ENCODE measurements at places on chromosomes 3 and 15.

DNA sequence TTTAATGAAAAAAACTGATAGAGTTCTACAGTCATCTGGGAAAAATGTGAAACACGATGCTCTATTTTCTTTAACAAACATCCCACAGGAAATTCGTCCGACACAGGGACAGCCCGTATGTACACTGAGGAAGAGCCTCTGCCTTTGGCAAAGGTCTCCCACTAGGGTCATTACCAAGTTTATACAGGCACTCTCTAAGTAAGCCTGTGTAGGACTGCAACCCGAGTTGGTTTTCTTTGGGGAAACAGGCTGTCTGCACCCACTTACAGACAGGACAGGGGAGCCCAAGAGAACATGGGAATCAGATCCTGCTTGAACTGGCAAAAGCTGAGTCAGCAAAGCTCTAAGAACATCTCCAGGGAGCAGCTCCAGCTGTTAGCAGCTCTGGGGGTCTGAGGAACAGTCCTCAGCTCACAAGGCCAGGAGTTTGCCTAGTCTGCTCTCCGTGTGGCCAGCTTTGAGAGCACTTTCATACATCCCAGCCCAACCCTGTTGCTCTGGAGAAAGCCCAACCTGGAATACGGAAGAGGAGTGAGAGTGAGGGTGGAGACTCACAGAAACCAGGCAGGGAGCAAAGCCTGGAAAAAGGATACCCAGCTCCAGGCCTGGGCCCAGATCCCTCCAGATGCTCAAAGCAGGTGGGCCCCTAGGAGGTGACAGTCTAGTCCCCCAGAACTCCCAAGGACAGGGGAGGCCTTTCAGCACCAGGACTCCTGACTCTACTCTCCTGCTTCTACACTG, 1.9 kb downstream of the TBC1D2B start:
- DNase-seq: no peak

DNA sequence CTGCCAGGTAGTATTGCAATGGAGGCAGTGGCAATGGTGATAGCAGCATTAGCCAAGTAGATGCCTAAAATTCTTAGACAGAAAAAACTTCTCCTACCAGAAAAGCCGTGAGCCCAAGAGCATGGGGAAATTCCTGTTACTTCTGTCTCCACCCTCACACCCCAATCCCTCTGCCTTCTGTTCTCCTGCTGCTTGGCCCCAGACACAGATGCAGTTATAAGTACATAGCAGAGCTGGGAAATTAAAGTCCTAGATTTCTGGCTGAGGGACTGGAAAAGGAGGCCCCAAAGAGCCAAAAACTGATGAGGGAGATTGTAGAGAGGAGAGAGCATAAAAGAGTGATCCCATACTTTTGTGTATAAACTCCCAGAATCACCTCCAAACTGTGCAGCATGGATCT, 166.9 kb downstream of the SMAD6 start:
- no peak for DNase-seq

DNA sequence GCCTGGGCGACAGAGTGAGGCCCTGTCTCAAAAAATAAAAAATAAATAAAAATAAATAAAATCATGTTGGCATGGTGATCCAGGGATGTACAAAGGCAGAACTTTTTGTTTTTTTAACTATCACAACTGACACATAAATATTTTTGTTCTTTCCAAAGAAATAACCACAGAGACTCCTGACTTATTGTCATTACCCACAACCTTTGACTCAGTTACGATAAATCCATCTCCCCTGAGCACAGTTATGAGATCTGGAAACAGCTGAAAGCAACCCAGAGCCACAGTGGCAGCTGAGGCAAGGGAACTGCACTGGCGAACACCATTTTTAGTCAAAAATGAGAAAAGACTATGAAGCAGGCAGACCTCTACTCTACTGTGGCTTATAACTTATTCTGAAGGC, 24.0 kb downstream of the OSBPL10 start:
- no peak for DNase-seq

- no peak for DNase-seq
These were observed 231.1 kb upstream of the COL8A1 start for GRCh38 chr3:99407257-99407656.

- DNase-seq: no peak
These were observed 27.4 kb upstream of the FURIN start for GRCh38 chr15:90840954-90841353.

Measured in activated CD4-positive, alpha-beta T cell treated with anti-CD3 and anti-CD28 coated beads for 24 hours (primary cell).